Right ventricle myocardium superior (tissue), 1 donor: ENCODE measurements at places on chromosomes 2 and 18. TPM values are rescaled to one million over a fixed set of nuclear protein-coding genes. Genes with fewer than 3 reads are reported as not detected.

- no peak for DNase-seq
Observed at GRCh38 chr2:157302492-157303099, 23.0 kb downstream of the ERMN start.

DNA sequence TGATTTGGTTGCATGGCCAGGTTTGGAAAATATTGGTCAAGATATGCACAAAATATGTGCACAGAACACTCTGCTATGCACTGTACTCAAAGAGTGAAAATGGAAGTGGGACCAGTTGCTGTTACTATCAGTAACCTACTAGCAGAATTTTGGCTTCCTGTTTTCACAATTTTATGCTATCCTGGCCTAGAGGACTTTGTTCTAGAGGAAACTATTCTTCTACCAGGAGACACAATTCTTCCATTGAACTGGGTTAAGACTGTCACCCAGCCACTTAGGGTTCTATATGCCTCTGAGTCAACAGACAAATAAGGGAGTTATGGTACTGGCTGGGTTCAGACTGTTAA lies 431.4 kb upstream of the DCC start:
- no peak for DNase-seq

DNA sequence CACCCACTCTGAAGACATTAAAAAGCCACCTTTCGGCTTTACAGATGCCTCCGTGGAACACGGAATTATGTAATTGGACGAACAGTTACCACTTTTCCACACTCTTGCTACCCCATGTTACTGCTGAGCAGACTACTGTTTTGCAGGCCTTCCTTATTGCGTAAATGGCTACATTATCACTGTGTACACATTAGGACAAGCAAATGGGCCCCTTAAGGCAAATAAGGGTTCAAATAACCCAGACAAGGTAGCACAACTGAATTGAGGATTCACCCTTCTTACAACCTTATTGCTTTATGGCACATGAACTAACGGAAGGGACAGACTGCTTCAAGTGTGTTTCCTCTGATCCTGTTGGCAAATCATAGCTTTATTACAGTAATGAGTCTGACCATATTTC lies 832.2 kb upstream of the FANCL start:
- DNase-seq, result no peak

The CFAP65 gene
- total RNA-seq, result not detected

The MERTK gene
- total RNA-seq, result 5.0 TPM

The AFTPH gene
- 12.3 TPM for total RNA-seq

DNA sequence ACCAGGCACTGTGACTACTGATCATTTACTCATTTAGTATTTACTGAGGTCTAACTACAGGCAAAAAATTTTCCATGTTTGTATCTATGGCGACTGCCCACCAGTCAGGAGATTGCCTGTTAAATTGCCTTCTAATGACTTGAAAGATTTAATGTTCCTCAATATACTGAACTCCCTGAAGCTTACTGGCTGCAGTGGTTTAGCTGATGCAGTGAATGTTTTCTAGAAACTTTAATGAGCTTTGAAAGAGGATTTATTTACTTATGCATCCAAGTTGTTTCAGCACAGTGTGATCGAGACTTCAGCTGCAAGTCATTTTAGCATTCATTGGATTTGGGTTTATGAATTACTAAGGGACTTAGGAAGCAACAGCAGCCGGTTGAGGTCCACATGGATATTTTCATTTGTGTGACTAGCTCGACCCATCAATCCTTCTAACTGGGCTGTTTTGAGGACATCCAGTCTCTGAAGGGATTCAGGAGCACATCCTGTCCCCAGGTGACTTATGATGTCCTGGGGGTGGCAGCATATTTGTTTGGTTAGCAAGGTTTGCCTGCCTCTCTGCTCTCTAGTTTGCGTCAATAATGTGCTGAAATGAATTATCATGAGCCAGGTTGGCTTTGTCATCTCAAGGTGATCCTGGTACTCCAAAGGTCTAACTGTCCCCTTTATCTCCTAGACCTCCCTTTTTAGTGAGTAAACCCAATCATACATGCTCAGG lies 26.8 kb downstream of the ACMSD start:
- DNase-seq, result no peak

The AGBL5 gene
- total RNA-seq, result 6.8 TPM

DNA sequence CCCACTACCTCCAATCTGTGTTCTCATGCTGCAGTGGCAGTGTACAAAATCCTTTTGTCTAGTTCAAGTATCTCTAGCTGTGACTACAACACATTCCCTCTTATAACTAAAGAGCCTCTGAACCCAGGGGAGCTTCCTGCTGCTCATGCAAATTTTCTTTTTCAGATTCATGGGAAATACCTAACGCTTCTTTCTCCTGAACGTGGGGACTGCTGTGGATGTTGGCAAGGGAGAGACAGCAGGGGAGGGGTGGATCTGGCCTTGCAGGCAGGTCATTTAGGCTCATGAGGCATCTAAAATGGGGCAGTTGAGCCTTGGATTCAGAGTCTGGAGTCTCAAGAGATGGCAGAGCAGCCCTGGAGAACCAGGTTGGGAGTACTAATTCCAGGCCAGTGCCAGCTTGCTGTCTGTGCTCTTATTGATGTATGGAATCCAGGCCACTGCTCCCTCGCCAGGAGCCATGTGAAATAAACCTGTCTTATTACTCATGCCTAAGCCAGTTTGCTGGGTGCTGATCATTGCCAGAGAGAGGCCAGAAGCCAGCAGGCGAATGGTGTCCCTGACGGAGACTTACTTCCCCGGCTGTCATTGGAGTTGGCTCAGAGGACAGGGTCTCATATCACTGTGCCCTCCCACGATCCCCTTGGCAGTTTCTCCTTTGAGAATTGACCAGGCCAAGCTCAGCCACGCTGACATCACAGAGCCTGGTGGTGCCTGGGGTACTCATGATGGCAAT lies 29.2 kb upstream of the TNP1 start:
- peak; percentile 48 for DNase-seq

- DNase-seq, result no peak
Observed at GRCh38 chr18:55593888-55594287, 5.9 kb upstream of the TCF4 start.

The SIX3 gene
- not detected for total RNA-seq

- no peak for DNase-seq
Observed at GRCh38 chr18:23260926-23261590, 125.8 kb downstream of the CABLES1 start.

GRCh38 chr2:25250331-25251070 lies 82.1 kb upstream of the POMC start:
- no peak for DNase-seq

The FEV gene
- total RNA-seq, result not detected

DNA sequence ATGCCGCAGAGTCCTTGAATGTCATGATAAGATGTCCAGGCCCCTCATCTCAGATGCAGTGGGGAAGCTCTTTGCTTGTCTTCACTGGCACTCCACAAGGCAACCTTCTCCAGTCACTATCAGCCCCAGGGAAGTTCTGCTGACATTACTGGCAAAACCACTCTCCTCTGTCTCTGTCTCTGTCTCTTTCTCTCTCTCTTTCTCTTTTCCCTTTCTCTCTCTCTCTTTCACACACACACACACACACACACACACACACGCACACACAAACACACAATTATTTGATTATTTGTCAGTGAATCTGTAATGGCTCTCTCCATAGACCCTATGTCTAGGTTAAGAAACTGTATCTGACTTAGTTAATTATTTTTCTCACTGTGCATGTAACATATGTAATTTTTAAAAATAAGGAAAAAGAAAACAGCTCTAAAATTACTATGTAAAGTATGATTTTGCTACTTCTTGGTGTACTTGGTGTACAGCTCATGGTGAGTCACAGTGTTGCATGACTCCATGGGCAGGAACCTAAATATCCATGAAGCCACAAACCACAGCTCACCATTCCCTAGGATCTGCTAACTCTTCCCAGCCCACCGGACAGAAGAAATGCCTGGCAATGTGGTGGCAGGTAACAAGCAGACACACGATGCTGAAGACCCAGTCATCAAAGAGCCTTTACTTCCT lies 594.9 kb upstream of the ID2 start:
- no peak for DNase-seq

GRCh38 chr2:189835855-189836558 lies 51.8 kb downstream of the PMS1 start:
- DNase-seq, result no peak

The CD302 gene
- 19.7 TPM for total RNA-seq

- DNase-seq, result no peak
Observed at GRCh38 chr2:36545871-36546416, 52.0 kb downstream of the FEZ2 start.

The MAPK4 gene
- 26.9 TPM for total RNA-seq

The SRD5A2 gene
- not detected for total RNA-seq

DNA sequence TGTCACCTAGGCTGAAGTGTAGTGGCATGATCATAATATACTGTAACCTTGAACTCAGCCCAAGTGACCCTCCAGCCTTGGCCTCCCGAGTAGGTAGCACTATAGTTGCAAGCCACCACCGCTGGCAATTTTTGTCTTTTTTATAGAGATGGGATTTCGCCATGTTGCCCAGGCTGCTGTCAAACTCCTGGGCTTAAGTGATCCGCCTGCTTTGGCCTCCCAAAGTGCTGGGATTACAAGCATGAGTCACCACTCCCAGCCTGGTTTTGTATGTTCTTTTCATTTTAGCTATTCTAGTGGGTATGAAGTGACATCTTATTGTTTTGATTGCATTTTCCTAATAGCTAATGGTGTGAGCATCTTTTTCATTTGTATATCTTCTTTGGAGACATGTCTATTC lies 11.3 kb upstream of the EXOC6B start:
- DNase-seq, result no peak

DNA sequence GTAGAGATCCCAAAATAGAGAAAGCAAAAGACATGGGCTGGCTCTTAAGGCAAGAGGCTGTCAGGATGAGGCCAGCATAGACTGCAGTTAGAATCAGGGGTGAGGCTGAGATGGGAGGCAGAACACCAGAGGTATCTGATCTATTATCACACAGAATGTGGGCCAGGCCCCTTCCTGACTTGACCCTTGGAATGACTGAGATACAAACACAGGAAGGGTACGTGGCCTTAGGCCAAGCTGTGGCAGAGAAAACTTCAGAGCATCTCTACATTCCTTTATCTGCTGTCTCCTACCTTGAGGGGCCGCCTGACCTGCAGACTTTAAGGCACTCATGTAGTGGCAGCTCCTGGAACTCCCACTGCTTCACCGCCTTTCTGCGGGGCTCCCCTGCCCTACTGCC lies 28.4 kb downstream of the TMEM17 start:
- no peak for DNase-seq

- DNase-seq, result no peak
Observed at GRCh38 chr2:197869501-197870111, 65.2 kb downstream of the PLCL1 start.

DNA sequence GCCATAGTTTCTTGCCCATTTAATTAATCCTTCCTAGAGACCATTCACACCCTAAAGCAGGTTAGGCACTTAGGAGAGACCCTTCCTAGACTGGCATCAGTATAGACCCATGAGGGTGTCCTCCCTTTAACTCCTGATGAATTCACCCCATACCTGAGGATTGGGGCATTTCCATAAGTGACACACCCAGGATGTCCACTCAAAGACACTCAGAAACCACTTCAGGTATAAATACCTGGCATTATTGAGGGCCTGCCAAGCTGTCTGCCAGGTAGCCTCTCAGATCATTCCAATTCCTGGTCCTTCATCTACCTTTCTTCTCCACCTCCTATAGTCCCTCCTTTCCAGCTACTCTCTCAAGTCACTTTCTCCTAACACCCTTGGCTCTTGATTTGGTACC lies 57.5 kb upstream of the SLC14A2 start:
- no peak for DNase-seq

The HOXD3 gene
- total RNA-seq, result 0.38 TPM

- DNase-seq, result no peak
Observed at GRCh38 chr2:53275743-53276142, 491.9 kb upstream of the CHAC2 start.

- no peak for DNase-seq
Observed at GRCh38 chr2:219386532-219387280, 1.0 kb downstream of the DNPEP start.

GRCh38 chr2:199883474-199884212 lies 27.4 kb upstream of the C2orf69 start:
- no peak for DNase-seq

- DNase-seq, result no peak
Observed at GRCh38 chr2:146031158-146031557, 1511.2 kb upstream of the ZEB2 start.

The TUBA3D gene
- total RNA-seq, result 113 TPM

DNA sequence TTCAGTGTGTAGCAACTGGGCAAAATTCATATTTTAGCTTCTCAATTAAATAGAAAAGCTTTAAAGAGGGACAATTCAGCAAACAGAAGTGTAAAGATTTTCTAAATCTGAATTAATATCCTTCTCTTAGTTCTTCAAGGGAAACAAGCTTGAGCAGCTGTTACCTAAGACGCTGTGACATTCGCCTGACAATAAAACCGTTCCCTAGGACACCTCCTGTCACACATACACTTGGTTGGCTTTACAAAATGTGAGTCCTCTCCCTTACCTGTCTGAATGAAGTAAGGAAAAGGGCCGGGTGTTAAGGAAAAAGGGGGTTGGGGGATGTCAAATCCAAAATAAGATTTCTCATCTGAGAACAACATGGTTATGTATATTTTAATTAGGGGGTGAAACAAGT lies 2.1 kb downstream of the SERTAD2 start:
- no peak for DNase-seq
